ENCODE measurements at places on chromosomes 7 and 10.

- no peak for DNase-seq
Observed at GRCh38 chr7:122248472-122248871, 56.1 kb downstream of the FEZF1 start.

DNA sequence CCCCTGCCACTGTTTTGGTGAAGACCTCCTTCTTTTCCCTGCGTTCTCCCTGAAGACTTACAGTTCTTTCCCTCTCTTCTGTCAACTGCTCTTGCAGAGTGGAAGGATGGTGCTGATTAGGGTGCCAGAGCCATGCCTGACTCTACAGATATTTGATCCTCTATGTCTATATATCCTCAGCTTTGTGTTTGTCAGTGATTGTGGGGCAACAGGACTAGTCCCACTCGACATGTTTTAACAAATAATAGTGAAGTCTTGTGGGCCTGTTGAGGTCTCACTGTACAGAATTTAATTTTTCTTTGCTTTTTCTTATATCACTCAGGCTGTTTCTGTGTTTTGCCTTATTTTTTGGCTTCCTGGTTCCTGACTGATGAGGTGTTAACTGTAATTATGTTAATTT, 5.0 kb downstream of the PLEKHA1 start:
- DNase-seq: no peak

DNA sequence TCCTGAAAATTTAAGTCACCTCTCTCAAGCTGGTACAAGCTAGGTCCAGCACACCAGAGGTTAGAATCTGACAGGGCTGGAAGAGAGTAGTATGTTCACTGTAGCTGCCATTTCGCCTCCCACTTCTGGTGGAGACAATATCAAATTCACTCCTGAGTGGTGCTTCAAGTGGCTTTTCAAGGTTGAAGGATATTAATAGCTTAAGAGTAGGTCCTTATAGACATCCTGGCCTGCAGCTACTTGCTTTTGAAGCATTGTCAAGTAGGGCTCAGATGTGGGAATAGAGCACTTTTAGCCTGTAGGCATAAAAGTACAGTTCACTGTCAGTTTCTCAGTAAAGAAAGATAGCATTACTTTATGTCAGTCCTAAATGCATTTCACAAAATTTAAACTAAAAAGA, 270.5 kb upstream of the PLPP4 start:
- no peak for DNase-seq

- no peak for DNase-seq
Observed at GRCh38 chr7:119452401-119452800, 820.6 kb upstream of the KCND2 start.

GRCh38 chr10:128929767-128930166, 537.3 kb upstream of the MGMT start:
- no peak for DNase-seq

DNA sequence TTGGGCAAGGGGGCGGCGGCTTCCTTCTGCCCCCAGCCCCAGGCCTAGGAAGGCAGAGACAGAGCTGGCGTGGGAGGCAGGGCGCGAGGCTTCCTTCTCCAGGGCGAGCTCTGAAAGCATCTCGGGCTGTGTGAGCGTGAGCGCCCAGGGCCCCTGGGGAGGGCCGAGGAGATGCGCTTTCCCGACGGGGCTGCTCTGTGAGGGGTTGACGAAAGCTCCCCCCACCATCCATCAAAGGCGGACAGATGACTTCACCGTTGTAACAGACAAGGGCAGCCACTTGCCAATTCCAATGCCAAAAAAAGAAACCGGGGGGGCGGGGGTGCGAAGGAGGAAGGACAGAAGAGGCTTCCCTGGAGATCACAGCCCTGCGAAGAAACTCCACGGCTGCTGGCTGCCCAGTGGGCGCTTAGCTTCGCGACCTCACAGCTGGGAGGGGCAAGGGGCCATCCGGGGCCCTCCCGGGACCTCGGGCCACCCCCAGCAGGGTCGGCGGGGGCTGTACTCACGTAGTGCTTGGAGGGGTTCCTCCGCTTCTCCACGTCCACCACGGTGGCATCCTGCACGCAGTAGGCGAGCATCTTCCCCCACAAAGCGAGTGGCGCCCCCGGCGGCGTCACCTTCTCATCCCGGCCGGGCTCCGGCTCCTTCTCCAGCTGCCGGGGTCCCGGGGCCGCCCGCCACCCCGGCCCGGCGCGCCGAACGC, 537 bp downstream of the SH3PXD2A start:
- peak; percentile 62 for DNase-seq

GRCh38 chr7:50782375-50783208, at the start of gene GRB10:
GRB10 (minus strand) TSS chr7:50782896; CDS start chr7:50732322, 50,574 bp downstream.
- peak; percentile 70 for DNase-seq

DNA sequence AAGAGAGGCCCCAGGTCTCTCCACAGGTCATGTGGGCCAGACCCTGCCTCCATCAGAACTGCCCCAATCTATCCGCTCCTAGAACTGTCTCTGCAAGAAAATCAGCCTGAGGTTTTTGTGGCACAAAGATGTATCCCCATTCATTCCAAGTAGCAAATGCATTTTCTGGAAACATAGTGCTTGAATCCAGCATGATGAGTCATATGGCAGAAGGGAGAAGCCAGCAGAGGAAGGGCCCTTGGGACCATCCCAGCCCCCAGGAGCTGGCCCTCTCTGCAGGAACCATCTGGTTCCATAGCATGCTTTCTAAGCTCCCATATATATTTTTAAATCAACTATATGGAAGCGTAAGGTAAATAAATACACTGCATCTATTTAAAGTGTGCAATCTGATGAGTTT, 563.2 kb downstream of the GALNT17 start:
- no peak for DNase-seq

DNA sequence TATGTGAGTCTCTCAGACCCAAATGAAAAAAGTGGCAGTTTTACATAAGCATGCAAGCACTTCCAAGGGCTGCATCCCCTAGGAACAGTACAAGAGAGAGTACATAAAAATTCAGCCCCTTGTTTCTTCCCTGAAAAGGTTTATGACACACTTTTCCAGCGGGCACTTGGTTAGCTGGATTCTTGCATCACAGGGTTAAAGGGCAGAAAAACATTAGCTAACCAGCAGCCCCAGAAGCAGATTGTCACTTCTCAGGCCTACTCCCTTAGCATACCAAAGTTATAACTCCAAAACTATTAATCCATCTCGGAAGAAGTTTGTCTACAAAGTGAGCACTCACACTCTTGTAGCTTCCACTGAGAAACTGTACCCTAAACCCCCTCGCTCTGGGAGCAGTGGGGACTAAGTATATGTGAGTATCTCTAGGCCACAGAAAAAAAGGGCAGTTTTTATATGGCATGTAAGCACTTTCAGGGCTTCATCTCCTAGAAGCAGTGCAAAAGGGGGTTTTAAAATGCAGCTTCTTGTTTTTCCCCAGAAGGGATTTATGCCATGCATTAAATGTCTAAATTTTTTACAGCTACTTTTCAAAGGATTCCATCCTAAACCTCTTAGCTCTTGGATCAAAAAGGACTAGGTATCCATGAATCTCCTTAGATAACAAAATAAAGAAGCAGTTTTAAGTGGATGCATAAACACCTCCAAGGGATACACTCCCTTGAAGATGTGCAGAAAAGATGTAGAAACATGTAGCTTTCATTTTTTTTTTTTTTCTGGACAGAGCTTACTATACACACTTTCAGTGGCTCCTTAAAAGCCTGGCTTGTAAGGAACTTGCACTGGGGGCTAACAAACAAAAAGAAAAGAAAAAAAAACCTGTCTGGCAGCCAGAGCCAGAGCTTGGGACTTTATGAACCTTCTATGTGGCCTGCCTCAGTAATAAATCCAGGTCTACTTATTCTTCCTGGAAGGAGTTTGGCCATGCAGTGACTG, 956.7 kb downstream of the CCSER2 start:
- no peak for DNase-seq

GRCh38 chr10:51020200-51020599, 54.1 kb upstream of the PRKG1 start:
- no peak for DNase-seq

- no peak for DNase-seq
Observed at GRCh38 chr10:112515852-112516251, 68.8 kb downstream of the VTI1A start.

- DNase-seq: no peak
Observed at GRCh38 chr10:107481881-107482280, 317.4 kb upstream of the SORCS1 start.

DNA sequence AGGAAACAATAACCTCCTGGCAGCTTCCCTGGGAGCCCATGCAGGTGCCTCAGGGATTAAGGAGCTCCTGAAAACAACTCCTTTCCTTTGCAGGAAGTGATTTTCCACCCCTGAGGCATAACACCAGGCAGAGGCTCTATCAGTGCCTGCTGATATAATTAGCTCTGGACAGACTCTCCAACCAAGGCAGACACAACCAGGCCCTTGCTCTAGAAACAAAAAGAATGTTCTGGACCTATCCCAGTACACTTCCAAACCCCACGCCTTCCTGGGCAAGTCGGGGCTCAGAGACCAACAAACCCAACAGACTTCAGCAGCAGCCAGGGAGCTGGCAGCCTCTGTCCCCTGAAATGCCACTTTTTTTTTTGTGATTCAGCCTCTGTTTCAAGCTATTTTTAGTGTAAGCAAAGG, 247.1 kb downstream of the KCNMA1 start:
- no peak for DNase-seq

GRCh38 chr7:121994625-121995410, 121.9 kb downstream of the PTPRZ1 start:
- peak; percentile 21 for DNase-seq

- no peak for DNase-seq
Observed at GRCh38 chr10:99765672-99766301, 16.7 kb upstream of the ABCC2 start.

DNA sequence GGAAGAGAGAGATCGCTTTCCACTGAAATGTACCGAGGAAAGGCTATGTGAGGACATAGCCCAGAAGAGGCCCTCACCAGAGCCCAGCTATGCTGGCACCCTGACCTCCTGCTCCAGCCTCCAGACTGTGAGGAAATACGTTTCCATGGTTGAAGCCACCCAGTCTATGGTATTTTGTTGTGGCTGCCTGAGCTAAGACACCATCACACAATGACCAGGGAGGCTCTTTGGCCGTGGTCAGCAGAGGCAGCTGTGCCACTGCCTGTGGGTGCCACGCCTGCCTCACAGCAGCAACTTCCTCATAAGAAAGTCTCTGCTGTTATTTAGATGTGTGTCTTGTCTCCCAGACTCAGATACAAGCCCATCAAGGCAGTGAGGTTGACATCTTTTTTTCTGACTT, 182.7 kb upstream of the PLXNA4 start:
- DNase-seq: no peak

DNA sequence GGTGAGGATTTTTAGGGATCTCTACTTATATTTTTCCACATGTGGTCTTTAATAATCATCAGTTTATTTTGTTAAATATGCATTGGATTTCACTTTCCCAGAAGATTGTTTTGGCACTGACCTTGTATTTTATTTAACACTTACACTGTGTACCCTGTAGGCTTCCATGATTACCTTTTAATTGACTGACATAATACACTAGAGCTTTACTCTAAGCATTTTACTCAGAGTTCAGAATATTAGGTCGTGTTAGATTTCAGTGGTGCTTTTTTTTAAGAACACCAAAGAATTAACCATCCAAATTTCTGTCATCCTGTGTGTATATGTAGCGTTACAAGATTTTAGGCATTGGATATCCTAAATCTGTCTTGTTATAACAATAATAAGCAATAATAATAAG, 23.1 kb downstream of the CASD1 start:
- no peak for DNase-seq

DNA sequence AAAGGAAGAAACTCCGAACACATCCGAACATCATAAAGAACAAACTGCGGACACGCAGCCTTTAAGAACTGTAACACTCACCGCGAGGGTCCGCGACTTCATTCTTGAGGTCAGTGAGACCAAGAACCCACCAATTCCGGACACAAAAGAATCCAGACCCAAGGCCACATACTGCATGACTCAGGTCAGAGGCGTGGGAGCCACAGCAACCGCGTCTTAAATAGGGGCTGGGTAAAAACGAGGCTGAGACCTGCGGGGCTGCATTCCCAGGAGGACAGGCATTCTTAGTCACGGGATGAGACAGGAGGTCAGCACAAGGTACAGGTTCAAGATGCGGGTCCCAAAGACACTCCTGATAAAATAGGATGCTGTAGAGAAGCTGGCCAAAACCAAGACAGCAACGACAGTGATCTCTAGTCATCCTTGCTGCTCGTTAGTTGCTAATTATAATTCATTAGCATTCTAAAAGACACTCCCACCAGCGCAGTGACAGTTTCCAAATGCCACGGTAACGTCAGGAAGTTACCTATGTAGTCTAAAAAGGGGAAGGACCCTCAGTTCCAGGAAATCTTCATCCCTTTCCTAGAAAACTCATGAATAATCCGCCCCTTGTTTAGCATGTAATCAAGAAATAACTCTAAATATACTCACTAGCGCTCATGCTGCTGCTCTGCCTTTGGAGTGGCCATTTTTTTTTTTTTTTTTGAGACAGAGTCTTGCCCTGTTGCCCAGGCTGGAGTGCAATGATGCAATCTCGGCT, 19.3 kb downstream of the AP5Z1 start:
- DNase-seq: no peak

DNA sequence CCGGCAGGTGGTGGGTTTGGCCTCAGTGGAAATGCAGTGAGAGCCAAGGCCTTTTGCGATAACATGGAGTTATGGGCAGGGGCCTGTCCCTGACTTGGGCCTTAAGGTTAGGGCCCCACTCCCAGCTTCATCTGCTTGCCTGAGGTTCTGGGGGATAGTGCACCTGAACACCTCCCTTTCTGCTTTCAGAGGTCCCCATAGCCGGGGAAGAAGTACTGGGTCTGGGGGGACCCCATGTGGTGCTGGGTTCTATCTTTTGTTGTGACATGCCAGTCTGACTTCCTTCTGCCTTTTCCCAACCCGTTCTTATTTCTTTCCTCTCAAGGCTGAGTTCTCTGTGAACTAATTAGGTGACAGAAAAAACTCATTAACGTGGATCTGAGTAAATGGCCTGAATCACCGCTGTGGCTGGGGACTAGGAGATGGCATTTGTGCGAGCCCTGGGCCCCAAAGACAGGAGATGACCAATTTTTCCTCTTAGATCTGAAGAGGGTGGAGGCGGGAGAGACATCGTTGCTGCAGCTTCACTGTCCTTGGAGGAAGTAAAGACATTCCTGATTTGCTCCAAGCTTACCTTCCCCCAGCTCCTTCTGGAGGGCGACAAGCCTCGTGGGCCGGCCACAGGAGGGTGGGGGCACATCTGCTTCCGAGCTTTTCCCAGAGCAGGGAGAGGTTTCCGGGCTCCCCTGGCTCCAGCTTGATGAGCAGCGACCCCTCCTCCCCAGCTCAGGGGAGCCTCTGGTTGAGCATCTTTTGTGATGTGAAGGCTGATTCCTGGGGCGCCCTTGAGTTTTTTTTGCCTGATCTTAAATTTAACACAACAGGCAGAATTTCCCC, 2.0 kb downstream of the AGAP3 start:
- DNase-seq: no peak

GRCh38 chr7:80018941-80019808, 115.5 kb upstream of the GNAI1 start:
- peak; percentile 5 for DNase-seq

- DNase-seq: no peak
Observed at GRCh38 chr7:29400437-29400836, 163.2 kb upstream of the PRR15 start.

GRCh38 chr7:55260676-55261385, 104.3 kb upstream of the LANCL2 start:
- DNase-seq: no peak

- DNase-seq: no peak
Observed at GRCh38 chr10:17576768-17577167, 40.4 kb downstream of the HACD1 start.
